T-helper 2 cell treated with Interferon-gamma antibody and Interleukin-4, amounts not matched to agents 5 μg/mL and 100 μg/mL, for 36 hours (primary cell): ENCODE measurements at places on chromosomes 3 and 15.

GRCh38 chr3:193743702-193744047 is 150.7 kb downstream of the OPA1 start:
- DNase-seq = no peak

DNA sequence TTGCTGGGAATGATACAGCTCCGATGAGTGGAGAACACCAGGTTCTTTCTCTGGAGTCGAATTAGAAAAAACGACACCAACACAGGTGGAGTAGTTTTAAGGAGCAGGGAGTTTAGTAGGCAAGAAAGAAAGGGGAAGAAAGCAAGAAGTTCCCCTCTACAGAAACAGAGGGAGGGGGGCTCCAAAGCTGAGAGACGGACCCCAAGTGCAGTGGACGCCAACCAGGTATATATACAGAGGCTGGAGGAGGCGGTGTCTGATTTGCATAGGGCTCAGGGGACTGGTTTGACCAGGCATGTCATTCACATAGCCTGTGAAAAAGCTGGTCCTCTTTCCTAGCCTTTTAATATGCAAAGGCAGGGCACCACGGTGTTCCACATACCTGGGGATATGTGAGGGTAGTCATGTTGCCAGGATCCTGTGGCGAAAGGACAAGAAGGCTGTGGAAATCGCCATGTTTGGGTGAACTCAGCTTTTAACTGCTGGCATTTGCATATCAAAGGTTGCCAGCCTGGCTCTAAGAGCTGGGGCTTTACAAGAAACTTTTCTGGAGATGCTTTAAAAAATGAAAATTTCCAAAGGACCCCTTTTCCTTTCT is 887.4 kb upstream of the EPHA6 start:
- no peak for DNase-seq

- no peak for DNase-seq
Measured at GRCh38 chr3:105473521-105474223, 107.0 kb downstream of the ALCAM start.

DNA sequence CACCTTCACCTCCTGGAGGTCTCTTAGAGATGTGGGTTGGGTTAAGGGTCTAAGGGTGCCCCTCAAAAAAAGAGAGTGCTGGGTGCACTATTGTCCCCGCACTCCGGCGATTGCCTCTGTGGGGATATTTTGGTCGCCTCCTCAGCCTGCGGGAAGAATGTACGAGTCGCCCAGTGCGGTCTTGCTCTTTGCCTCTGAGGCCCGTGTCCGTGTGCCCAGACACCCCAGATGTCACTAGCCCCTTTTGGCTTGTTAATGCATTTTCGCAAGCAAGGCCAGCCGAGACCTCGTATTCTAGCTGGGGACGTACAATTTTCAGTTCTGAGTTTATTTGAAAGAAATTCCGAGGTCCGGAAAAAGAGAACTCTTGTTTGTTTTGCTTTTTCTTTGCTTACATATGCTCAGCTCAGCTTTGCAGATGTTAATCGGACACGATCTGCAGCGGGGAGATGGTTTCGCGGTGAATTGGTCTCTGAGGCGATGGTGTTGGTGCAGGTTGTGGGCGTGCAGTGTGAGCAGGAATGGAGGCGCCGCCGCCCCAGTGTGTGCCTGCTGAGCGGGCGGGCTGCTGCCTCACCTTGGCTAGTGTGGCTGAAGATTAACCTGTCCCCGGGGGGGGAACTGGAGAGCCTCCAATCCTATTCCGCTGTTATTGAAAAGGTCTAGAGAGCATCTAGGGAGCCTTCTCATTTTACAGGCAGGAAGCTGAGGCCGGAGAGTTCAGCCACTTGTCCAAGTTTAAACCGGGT is 1.4 kb downstream of the ST6GAL1 start:
- DNase-seq = peak; percentile 86

DNA sequence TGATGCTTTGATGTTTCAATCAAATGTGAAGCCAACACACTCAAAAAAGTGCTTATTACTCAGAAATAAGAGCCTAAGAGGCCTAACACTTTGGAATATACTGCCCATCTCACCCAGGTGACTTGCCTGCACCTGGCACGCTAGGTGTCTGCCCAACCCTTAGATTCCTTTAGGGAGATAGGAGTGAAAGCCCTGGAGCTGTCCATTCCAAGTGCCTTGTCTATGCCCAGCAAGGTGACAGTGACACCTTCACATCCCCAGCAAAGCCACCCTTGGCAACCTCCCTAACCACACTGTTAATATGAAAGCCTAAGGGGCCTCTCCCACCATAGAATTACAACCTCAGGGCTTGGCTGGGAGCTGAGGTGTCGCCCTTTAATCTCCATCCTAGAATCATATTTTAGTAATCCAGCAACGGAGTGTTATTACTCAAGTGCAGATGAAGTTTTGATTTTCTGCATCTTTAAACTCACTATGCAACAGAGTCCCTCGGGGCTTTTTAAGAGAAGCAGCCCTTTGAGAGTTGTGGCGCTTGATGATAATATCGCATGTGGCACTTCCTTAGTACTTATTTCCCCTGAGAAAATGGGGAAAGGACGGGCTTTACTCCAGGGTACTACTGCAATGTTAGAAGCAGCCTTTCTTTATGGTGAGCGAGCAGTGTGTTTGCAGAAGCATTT is 24.8 kb downstream of the ATP10A start:
- no peak for DNase-seq

GRCh38 chr3:197428117-197428801 is 127.5 kb downstream of the BDH1 start:
- DNase-seq = peak; percentile 66

- DNase-seq = no peak
Measured at GRCh38 chr3:17935222-17935621, 192.8 kb upstream of the TBC1D5 start.

DNA sequence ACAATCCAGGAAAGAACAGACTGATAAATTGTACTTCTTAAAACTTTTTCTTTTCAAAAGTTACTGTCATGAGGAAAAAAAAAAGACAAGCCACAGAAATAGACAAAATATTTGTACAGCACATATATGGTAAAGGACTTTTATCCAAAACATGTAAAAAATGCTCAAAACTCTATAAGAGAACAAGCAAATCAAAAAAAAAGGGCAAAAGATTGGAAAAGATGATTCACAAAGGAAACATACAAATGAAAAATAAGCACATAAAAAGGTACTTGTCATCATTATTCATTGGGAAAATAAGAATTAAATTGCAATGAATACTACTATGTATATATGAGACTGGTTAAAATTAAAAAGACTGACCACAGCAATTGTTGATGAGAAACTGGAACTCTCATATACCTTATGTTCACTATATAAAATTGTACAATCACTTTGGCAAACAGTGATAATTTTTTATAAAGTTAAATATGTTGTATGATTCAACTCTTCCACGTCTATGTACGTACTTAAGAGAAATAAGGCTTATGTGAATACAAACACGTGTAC is 39.7 kb downstream of the DIPK2A start:
- DNase-seq = no peak

GRCh38 chr3:26592451-26592850 is 30.1 kb upstream of the LRRC3B start:
- DNase-seq = no peak

DNA sequence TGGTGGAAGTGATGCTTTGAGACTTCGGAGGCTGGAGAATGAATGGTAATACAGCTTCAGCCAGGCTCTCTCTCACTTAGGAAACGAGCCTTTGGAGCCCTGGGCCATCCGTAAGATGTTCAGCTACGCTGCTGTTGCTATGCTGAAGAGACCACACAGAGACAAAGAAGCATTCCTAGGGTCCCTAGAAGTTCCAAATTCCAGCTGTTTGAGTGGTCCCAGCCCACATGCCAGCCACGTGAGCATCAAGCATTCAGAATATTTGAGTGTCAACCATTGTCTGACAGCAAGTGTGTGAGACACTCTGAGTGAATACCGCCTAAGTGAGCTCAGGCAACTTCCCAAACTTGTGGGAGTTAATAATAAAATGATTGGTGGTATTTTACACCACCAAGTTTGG is 212.9 kb downstream of the CD47 start:
- DNase-seq = no peak

- no peak for DNase-seq
Measured at GRCh38 chr15:91465696-91466095, 365.6 kb downstream of the SV2B start.

DNA sequence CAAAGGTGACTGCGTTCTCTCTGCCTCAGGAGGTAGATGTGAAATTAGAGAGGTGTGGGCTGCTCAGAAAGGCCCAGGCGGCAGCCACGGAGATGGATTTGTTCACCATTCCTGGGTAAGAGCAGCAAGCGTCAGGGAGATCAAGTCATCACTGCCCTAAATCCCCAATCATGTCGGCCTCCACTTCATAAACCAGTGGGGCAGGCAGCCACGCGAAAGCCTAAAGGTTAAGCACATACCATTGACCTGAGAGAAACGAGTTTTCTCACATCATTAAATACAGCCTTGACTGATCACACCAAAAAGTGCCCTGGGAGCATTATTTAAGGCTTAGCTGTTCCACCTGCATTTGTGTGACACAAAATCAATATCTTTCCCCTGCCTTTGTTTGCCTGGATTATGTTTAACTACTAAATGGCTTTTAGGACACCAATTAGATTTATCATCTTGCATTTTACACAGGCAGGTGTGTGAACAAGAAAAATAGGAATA is 50.7 kb upstream of the FOXB1 start:
- no peak for DNase-seq

DNA sequence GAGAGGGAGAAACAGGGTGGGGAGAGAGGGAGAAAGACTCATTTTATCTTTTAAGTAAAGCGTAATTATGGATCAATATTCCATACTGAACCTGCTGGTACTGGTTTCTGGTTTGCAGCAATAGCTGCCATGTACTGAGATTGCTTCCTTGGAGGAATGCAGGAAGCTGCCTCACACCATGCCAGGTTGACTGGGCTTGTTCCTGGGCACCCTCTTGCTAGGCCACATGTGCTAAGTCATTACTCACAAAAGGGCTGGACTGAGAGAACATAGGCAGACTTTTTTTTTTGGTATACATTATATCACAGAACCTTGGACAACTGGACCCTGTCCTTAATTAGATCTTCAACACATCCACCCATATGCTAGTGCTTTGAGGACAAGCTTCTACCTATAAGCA is 193.4 kb downstream of the ZNF621 start:
- DNase-seq = no peak

DNA sequence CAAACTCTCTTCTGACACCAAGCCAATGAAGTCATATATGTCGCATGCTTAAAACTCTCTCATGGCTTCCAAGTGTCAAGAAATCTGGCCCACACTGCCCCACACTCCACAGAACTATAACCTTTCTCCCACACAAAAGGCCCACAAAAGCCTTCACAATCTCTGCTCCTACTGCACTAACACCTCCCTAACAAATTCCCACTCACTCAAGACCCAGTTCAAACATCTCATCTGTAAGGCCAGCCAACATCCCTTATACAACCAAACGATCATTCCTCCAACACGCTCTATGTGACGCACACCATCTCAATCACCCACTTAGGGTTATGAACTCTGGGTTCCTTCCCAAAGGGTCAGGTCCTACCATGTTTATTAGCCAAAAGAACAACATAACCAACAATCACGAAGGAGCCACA is 13.5 kb downstream of the TBC1D2B start:
- DNase-seq = no peak

- no peak for DNase-seq
Measured at GRCh38 chr3:123445702-123446101, 3.2 kb downstream of the ADCY5 start.

DNA sequence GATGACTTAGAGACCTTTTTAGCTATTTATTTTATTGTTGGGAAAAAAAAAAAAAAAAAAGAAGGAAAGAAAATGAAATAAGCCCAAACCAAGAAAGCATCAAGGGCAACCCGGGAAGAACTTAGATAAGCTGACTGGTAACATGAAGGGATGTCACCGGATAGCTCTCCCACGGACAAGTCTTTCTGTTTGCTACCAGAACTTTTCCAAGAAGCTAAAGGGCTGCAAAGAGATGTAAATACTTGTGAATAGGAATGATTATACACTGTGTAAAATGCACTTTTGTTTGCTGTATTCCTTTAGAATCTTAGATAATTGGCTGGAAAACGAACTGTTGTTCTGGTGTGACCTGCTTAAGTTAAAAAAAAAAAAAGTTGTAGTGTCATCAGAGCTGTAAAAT is 2.8 kb downstream of the FOXB1 start:
- DNase-seq = no peak

DNA sequence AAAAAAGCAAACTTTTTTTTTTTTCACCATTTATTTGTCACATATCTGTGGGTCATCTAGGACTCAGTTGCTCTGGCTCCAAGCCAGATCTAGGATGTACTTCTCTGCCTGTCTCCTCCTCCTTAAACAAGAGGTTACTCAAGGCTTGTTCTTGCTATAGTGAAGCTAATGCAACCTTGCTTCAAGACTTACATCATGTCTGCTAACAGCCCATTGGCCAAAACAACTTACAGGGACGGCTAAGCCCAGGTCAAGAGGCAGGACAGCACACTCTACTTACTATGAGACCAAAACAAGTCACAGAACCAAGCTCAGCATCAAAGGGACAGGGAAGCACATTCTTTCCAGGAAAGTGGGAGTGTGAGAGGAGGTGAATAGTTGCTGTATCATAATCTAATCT is 123.8 kb upstream of the BNIP2 start:
- DNase-seq = no peak

DNA sequence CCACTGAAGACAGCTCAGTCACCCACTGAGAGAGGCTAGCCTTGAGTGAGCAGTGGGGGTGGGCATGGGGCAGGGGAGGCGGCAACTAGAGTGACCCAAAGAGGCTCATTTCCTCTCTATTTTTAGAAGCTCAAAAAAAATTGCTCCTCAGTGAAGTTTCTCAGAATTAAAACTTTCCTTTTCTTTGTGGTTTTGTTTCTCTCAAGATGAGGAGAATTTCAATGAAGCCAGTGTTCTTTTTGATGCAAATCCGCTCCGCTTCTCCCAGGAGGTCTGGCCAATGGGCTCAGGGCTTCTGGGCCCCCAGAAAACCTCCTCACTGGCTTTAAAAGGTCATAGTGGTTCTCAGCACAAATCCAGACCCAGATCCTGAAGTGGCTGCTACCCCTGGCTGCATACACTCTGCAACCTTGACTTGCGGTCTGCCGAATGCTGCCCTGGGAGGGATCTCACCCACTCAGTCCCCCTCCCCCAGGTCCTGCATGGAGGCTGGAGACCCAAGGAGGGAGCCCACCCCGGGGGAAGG is at the start of gene ACSBG1:
Gene ACSBG1, minus strand, starts transcription at position 51 of the 526 bp plus-strand sequence. CDS start 64 bp downstream, outside the sequence.
- DNase-seq = no peak
